Uterus (tissue), 4 donors: ENCODE measurements at places on chromosomes 2 and 18. TPM values are rescaled to one million over a fixed set of nuclear protein-coding genes. Genes with fewer than 3 reads are reported as not detected.

GRCh38 chr2:171469176-171469575 lies 35.1 kb downstream of the DCAF17 start:
- DNase-seq = no peak

DNA sequence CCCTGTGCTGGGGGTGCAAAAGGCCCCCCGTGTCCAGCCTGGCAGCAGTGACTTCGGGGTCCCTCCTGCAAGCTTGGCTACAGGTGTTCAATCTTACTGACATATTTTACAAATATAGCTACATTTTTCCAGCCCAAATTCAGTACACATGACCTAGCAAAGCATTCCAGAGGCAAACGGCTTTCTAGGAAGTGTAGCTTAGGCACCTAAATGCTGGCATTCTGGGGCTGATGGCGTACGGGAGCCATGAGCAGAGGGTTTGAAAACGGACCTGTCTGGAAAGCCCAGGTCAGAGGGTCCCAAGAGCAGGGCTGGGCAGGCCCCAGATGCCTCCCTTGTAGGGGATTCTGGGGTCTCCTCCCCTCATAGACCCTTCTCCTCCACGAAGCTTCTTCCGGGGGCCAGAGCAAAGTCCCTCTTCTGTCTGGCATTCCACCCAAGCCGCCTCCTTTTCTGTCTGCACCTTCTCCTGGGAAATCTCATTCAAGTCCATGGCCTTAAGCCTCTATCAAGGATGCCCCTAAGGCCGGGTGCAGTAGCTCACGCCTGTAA lies 63.3 kb upstream of the ASAP2 start:
- DNase-seq = no peak

DNA sequence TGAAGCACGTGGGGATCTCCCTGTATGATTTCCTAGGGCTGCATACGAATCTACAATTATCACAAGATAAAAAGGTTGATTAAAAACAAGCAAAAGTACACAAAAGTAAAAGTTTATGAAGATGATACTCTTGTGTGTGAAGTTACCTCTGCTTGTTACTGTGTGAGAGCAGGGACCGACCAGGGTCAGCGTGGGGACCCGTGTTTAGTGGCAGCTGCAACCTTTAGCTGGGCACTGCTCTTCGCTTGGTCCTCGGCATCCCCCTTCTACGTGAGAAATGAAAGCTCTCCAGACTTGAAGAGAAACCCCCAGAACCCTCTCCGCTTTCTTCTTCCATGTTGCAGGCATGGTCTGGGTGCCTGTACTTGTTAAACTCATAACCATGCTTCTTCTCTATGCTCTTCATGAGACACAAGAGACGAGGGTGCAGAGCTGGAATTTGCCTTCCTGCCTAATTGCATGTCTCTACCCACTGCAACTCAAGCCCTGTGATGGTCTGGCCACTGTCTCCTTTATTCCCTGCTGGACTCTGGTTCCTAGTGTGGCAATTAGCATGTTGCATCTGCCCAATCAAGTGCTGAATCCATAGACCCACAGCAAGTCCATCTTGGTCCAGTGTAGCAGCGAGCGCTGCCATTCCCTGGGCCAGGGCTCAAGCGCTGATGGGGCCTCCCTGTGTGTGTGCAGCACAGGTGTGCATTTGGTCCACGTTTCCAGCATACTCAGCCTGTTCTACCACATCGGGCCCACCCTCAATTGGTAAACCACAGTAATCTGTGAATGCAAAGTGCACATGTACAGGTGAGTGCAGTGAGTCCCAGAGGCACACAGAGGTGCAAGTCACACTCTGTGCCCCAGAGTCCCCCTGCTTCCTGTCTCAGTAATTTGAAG lies 88.5 kb downstream of the TWIST2 start:
- peak; percentile 11 for DNase-seq

DNA sequence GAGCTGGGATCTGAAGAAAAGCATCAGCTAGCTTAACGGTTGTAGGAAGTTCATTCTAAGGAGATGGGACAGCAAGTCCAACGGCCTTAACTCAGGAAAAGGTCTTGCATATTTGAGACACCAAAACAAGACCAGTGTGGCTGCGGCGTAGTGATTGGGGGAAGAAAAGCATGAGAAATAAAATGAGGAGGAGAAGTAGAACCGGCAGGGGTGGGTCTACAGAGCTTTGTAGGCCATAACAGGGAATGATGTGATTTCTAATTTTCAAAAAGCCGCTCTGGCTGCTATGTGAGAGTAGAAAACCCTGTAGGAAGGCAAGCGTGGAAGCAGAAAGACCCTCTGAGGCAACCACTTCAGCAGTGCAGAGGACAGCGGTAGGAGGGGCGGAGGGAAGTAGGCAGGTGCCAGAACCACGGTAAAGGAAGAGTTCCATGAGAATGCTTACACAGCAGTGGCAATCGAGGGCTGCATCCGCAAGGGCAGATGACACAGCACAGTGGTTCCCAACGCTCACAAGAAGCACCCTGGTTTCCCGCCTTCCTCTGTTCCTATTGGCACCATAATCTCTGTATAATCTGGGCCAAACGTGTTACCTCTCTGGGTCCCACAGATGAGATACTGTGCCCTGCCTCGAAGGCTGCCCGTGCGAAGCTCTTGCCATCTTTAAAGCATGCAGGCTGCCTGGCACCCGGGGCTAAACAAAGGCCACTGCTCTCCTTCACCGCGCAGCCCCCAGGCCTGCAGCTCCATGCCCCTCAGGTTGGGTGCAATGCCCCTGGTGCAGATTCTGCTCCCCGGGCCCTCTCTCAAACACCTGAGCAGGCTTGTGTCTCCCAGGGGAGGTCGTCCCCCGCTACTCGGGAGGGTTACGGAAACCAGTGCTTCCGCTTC lies 795 bp downstream of the ANKRD39 start:
- no peak for DNase-seq

GRCh38 chr2:134466141-134466540 lies 212.3 kb downstream of the MGAT5 start:
- DNase-seq = no peak

- DNase-seq = no peak
Observed at GRCh38 chr18:44502790-44503189, 177.9 kb upstream of the SETBP1 start.

DNA sequence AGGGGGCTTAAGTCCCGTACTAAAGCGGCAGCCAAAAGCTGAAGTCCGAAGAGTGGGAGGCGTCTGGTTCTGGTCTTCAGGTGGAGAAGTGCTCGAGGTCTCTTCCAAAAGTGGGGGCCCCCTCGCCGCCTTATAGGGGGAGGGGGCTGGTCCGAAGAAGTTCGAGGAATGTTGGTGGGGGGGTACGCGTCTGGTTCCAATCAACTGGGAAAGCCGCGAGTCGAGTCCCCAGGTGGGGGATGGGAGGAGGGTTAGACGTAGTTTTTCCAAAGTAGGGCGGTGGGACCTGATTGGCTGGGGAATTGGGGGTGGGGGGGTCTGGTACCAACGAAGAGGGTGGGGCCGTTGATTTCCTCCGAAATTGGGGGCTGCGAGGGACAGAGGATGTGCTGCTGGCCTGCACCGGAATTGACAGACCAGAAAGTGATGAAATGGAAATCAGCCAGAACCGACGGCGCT lies 594 bp downstream of the ITM2C start:
- DNase-seq = no peak

- no peak for DNase-seq
Observed at GRCh38 chr2:109139865-109140396, 10.9 kb downstream of the SH3RF3 start.

GRCh38 chr2:96150791-96151594 lies 5.8 kb upstream of the DUSP2 start:
- DNase-seq = no peak

DNA sequence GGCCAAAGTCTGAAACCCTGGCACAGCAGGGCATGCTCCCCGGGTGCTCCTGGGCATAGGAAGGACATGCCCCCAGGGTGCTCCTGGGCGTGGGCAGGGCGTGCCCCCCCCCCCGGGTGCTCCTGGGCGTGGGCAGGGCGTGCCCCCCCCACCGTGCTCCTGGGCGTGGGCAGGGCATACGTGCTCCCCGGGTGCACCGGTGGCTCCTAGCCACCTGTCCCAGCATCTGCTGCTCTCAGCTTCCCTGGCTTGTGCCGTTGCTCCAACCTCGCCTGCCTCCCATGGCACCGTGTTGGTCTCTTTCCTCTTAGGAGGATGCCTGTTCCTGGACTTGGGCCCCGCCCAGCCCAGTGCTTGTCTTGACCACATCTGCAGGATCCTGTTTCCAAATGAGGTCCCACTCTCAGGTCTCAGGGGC lies 95.6 kb upstream of the CTDP1 start:
- no peak for DNase-seq

DNA sequence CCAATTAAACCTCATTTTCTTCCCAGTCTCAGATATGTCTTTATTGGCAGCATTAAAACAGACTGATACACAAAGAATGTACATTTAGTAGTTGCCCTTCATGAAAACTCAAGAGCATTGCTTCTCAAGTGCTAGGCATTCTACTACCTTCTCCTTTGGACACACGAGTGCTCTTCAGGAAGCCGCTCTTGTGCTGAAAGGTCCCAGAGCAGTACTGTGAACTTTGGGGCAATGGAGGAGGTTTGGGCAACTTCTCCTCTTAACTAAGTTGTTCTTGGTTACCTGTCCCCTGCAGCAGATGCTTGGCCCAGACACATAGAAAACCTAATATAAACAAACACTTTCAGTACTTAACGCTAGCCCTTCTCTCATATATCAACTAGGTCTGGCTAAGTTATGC lies 362.8 kb downstream of the DPP10 start:
- DNase-seq = no peak

The KIAA2012 gene
- total RNA-seq = not detected

The TUBA4B gene
- total RNA-seq = 0.83 TPM

The GYPC gene
- 67.6 TPM for total RNA-seq

- peak; percentile 95 for DNase-seq
Observed at GRCh38 chr2:26772064-26773001, 8.2 kb downstream of the SLC35F6 start.

DNA sequence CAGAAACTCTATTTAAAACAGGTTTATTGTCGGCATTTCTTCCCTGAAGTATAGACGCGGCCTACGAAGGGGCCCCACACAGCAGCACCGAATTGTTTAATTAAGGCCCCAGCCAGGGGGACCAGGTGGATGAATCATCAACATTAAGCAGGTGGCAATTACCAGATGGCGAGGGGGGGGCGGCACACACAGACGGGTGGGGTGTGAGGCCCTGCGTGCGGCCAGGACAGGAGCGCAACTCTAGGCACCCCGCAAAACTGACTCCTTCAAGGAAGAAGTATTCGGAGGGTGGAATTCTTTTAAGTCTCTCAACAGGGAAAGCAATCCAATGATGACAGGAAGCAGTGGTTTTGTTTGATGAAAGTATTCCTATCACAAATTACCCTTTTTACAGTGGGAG lies 830.4 kb downstream of the GALR1 start:
- DNase-seq = no peak

DNA sequence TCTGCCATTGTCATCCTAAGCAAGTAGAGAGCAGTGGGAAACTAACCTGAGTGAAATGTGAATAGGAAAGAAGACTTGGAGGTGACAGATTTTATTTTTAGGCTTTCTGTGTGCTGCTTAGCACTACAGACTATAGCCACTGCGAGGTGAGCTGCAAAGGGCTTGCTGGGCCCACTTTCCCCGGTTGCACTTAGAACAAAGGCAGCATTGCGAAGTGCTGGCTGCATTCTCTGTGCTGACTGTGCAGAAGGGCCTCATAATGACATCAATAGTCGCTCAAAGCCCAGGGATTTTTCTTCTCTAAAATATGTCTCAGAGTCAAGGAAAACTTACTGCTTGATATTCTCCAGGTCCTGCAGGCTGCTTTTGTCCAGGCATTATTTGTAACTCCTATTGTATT lies 592.1 kb downstream of the TDRD15 start:
- no peak for DNase-seq

GRCh38 chr2:71482055-71482454 lies 28.7 kb downstream of the DYSF start:
- no peak for DNase-seq

- no peak for DNase-seq
Observed at GRCh38 chr2:119402645-119403560, 28.8 kb upstream of the TMEM37 start.

DNA sequence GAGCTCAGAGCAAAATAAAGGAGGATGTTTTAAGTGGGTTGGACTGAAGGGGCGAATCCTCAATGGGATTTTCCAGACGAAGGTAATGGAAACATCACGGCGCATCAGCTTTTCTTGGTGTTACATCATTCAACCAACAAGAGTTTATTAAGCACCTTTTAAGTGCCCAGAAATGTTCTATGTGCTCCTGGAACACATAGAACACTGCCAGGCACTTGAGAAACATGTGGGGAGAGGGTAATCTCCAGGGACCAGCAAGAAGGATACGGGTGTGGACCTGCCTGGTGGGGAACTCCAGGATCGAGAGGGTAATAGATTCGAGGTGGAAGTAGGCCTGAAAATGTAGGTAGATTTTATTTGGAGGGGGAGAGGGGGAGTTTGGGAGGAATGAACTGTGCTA lies 168.6 kb downstream of the PRKCE start:
- DNase-seq = no peak

- no peak for DNase-seq
Observed at GRCh38 chr2:192049362-192049761, 145.4 kb downstream of the TMEFF2 start.

- DNase-seq = no peak
Observed at GRCh38 chr2:207807516-207807915, 37.8 kb upstream of the FZD5 start.

DNA sequence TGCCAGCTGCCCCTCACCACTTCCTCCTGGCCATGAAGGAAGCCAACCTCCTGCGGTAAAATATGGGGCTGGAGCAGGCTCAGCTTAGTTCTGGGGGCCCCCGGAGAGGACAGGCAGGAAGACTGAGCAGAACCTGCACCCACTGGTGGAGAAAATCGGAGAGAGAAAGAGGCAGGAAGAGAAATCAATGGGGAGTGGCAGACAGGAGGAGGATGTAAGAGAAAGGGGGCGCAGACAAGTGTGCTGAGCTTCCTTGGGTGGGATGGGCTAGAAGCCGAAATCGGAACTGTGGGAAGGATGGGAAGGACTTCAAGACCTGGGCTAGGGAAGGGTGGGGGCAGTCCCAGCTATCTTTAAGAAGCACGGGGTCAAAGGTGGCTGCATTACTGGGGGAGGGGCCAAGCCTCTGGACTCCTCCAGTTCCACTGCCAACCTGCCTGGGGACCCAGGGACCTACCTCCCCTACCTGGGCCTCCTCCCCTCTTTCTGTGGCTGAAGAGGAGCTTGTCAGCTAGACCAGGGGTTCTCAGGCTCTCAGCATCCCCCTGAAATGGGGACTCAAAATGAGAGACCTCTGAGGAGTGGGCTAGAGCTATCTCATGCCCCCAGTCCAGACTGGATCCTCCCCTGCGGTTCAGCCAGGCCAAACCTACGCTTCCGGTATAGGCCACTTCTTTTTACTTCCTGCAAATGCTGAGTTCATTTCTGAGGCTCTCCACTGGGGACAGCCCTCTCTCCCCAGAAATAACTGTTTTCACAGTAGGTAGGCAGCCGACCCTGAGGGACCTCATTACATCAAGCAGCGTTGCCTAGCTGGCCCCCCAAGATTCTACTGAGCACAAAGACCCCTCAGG lies 33.6 kb upstream of the B3GNT7 start:
- no peak for DNase-seq

The TRIM54 gene
- 0.28 TPM for total RNA-seq

DNA sequence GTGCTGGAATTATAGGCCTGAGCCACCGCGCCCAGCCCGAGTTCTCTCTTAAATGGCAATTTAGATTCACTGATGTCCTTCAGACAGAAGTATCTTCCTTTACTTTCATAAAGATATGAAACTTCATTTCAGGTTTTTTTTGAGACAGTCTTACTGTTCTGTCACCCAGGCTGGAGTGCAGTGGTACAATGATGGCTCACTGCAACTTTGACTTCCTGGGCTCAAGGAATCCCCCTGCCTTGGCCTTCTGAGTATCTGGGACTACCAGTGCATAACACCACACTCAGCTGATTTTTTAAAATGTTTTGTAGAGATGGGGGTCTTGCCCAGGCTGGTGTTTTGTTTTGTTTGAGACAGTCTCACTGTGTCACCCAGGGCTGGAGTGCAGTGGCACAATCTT lies 13.2 kb downstream of the ITGB1BP1 start:
- DNase-seq = no peak

- DNase-seq = no peak
Observed at GRCh38 chr2:13858626-13859025, 773.9 kb upstream of the LRATD1 start.
